ENCODE measurements at places on chromosomes 11 and 22.

DNA sequence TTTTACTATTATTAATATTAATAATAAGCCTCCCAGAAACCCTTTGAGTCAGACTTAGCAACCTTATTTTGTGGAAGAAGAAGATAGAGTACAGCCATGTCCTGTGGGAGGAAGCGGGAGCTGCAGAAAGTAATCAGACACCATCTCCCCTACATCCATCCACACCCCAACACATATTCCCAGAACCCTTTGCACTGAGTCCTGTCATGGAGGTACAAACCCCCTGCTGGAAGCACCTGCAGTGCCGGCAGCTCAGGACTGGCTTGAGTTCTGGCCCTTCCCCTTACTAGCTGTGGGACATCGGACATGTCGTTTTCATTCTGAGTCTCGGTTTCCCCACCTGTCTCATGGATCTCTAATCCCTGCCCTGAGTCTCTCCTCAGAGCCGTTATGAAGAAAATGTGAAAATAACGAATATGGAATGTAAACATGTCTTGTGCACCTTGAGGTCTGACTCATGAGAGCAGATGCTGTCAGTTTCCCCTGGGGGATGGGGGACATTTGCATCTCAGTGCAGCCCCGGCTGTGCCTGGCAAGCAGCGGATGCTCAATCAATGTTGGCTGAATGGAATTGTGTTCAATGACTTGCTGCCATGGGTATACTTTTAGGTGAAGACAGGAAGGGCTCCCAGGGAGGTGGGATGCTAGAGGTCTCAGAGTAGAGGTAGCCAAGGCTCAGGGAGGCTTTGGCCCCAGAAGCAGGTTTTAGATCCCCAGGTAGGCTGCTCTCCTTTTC, 45.4 kb downstream of the TP53I11 start:
- DNase-seq = no peak

- no peak for DNase-seq
Observed at GRCh38 chr22:25352294-25352680, 132.8 kb downstream of the CRYBB2 start.

GRCh38 chr22:32627091-32627490, 152.5 kb downstream of the FBXO7 start:
- no peak for DNase-seq

DNA sequence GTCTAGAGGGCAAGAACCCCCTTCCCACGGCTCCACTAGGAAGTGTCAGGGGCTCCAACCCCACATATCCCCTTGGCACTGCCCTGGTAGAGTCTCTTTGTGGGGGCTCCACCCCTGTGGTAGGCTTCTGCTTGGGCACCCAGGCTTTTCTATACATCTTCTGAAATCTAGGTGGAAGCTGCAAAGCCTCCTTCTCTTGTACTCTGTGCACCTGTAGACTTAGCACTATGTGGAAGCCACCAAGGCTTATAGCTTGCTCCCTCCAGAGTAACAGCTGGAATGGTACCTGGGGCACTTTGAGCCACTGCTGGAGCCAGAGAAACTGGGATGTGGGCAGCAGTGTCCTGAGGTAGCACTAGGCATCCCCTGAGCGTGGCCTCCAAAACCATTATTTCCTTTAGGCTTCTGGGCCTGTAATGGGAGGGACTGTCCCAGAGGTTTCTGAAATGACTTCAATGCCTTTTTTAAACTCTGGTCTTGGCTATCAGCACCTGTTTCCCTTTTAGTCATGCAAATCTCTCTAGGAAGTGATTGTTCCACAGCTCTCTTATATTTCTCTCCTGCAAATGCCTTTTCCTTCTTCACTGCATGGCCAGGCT, 68.4 kb downstream of the TRAF6 start:
- peak; percentile 18 for DNase-seq

GRCh38 chr11:110433393-110434333, 3.9 kb downstream of the FDX1 start:
- DNase-seq = no peak

GRCh38 chr11:58923300-58923788, 15.9 kb upstream of the GLYATL1 start:
- DNase-seq = peak; percentile 21

DNA sequence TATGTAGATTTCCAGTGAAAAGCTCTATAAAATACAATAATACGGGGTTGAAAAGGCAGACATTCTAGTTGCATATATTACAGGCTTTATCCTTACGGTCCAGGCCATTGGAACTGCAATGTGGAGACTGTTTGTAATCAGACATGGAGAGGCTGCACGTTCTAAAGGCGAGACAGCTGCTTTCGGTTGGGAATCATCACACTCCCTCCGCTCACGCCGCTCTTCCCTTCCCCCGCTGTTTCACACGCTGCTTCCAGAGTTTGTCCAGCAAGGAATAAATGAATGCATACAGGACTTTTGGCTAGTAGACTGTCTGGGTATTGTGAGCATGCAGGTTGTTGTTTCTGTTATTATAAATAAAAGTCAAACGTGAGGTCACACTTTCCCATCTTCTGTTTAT, 13.5 kb upstream of the EFCAB6 start:
- DNase-seq = no peak

GRCh38 chr22:44692662-44693007, 9.4 kb upstream of the PRR5 start:
- no peak for DNase-seq

DNA sequence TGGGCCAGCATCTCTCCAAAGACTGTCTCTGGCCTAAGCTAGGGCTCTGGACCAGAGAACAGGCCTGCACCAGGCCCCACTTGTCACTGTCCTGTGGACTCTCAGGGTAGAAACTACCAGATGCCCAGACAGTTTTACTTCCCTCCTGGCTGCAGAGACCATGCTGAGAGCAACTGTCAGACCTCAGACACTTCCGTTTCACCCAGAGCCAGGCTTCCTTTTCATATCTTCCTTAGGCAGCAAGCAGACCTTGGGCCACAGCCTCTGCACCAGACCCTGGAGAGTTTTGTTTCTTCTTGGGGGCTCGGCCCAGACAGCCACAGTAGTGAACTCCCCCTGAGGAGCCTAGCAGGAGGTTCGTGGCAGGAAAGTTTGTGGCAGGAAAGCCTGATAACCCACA, 12.1 kb upstream of the FCHSD2 start:
- no peak for DNase-seq

DNA sequence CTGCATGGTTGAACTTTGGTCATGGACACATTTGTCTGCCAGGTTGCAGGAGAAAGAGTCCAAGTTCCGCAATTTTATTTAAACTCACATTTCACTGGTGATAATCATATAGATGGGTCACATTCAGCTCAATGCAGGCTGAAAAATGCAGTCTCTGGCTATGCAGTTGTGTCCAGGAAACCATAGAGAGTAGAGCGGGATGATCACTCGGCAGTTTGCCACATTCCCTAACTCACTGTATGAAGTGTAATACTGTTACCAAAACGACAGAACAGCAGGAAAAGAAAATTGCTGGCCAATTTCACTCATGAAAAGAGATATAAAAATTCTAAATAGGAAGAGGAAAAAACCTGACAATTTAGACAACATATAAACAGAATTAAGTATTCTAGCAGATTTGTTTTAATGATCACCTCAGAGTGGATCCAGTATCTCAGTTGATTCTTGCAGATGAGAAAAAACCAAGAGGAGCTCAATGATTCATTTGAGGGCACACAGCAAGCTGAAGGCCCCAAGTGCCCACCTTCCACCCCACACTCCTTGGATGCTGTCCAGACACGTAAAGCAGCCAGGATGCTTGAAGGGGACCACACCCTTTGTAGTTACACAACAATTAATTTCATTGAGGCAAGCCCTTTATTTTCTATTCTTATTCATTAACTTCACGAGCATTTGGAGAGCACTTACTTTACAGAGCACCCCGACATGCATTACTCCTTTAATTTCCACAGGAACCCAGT, 422.3 kb downstream of the SOX6 start:
- DNase-seq = no peak

GRCh38 chr11:36412781-36413383, 97.2 kb downstream of the TRAF6 start:
- DNase-seq = no peak

GRCh38 chr22:23267226-23268043, 87.1 kb downstream of the BCR start:
- DNase-seq = no peak

GRCh38 chr11:7531011-7531410, 17.2 kb downstream of the PPFIBP2 start:
- no peak for DNase-seq

- DNase-seq = no peak
Observed at GRCh38 chr22:20545681-20546521, 38.5 kb downstream of the MED15 start.

GRCh38 chr11:30206249-30206996, 24.4 kb upstream of the FSHB start:
- no peak for DNase-seq
